Activated gamma-delta T cell (primary cell): ENCODE measurements at places on chromosomes 16 and 17.

DNA sequence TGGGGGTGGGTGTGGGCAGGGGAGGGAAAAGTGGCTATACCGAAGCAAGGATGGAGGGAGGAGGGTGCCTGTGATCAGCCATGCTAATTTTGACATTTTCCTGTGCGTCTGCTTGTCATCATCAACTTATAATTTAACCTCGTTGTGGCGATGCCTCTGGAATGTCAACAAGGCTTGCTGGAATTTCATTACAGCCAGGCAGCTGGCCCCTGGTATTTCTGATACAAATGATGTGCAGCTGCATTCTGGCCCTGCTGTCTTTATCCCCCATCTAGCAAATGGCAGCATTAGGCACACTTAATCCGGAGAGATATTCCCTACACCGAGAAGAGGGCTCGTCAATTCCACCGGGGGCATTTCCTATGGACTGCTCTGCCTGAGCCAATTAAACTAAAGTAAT lies 278.3 kb upstream of the CCL2 start:
- DNase-seq, result no peak

DNA sequence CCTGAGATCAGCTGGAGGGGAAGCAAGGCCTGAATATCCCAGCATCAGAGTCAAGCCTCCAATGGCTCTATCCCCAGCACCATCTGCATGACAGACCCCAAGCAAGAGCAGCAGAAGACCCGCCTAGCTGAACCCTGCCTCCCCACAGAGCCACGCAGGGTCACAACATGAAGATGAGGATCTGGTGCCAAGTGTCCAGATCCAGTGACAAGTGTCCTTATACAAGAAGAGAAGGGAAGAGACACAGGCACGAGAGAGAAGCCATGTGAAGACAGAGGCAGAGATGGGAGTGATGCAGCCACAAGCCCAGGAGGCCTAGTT lies 28.9 kb downstream of the TNFRSF13B start:
- no peak for DNase-seq

DNA sequence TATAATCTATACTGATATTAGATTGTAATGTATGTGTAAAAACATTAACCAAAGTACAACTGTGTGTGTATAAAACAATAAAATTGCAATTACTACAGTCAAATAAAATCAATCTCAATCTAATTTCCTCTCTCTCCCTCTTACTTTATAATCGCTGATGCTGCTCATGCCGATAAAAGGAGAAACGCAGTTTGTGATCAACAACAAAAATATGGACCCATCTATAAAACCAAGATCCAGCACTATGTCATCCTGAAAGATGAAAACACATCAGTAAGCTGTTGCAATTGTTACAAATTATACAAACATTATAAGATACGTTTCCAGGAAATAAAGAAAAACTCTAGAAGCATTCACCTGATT lies 33.5 kb upstream of the ABCA6 start:
- no peak for DNase-seq

DNA sequence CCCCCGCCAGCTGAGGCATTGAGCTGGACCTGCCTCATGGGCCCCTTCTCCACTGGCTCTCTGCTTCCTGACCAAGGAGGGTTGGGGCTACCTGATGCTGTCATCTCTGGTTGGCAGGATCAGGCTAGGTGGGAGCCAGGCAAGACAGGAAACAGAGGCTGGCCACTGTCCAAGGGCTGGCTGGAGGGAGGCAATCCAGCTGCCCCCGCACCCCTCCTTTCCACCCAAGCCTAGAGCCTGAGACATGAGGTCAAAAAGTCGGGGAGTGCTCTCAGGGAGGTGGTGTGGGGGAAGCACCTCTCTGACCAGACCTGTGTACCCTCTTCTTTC lies 14.5 kb downstream of the NGFR start:
- DNase-seq, result no peak

- DNase-seq, result no peak
These were observed 69.6 kb downstream of the N4BP1 start for GRCh38 chr16:48540222-48540900.

DNA sequence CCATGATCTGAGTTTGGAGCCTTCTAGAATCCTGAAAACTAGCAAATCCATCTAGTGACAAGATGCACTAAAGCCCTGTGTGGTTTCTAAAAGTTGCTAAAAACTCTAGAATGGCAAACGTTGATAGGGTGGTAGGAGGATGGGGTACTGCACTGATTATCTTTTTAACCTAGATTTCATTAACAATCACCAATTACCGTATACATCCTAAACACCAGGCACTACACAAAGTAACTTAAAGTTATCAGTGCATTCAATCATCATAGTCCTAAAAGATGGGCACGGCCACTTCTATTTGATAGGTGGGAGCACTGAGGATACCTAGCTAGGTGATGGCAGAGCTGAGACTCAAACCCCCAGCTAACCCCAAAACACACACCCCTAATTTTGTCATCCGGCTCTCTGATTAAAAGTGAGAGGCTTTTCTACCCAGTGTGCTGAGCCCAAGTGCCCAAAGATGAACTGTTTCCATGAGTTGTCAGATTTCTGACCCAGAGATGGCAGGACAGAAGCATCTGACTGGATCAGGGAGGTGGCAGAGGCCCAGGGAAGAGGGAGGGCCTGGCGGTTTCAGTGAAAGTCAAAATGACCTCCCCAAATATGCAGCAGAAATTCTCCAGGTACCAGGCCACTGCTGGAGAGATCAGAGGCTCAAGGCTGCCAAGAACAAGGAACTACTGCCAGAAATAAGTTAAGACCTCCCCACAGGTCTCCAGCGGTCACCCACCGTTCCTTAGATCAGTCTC lies 396.8 kb downstream of the SOX9 start:
- no peak for DNase-seq

DNA sequence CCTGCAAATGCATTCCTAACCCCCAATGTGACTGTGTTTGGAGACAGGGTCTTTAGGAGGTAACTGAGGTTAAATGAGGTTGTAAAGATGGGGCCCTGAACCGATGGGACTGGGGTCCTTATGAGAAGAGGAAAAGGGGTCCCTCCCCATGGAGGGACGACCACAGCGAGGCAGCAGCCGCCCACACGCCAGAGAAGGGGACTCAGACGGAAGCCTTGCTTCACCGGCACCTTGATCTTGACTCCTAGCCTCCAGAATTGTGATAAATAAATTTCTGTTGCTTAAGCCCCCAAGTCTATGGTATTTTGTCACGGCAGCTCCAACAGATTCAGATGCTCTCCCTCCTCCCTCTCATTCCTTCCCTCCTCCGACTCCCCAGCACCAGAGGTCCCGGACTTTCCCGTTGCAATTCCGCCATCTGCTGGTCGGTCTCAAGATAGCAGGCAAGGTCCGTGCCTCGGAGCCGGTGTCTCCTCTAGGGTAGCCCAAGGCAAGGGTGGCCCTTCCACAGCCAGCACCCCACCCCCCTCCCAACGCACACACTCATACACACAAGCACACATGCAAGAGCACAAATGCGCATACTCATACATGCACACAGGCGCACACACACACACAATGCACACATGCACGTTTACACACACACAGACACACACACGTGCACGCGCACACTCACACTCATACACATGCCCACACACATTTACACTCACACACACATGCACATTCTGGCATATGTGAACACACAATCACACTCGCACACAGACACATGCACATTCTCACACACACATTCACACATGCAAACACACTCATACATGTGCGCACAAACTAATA lies 23.1 kb upstream of the C16orf78 start:
- no peak for DNase-seq

- DNase-seq, result no peak
These were observed 5.2 kb downstream of the PERCC1 start for GRCh38 chr16:1435921-1436697.

GRCh38 chr16:48831076-48831722 lies 221.2 kb upstream of the N4BP1 start:
- DNase-seq, result no peak

GRCh38 chr16:2769100-2769529 lies 8.0 kb downstream of the ELOB start:
- no peak for DNase-seq

DNA sequence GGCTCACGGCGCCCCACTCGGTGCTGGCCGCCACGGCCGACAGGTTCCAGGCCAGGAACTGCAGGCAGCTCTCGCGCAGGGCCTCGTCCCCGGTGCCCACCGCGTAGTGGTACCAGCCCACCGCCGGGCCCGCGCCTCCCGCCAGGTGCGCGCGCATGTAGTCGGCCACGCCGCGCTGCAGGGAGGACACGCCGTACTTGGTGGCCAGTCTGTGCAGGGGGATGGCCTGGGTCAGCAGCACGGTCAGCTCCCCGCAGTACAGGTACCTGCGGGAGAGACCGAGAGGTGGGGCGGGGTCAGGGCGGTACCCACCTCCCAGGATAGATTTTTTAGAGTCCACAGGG lies 4.2 kb downstream of the BTBD17 start:
- DNase-seq, result no peak

DNA sequence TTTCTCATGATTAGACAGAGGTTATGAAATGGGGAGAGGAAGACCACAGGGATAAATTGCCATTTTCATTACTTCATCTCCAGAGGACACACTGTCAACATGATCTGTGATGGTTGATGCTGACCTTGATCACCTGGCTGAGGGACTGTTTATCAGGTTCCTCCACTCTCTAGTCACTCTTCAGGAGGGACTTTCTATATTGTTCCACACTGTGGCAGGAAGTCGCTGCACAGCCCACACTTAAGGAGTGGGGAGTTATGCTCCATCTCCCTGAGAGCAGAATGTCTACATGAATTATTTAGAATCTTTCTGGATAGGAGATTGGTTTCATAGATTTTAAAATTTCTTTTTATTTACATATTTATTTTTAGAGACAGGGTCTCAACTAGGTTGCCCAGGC lies 46.7 kb downstream of the CYB5B start:
- no peak for DNase-seq

- no peak for DNase-seq
These were observed at the start of gene CAVIN1 for GRCh38 chr17:42422958-42423712. TSS of gene CAVIN1 (minus strand) at chr17:42423256. CDS start at chr17:42423097, 159 bp downstream.

GRCh38 chr16:15037745-15038144 lies 18.1 kb downstream of the NTAN1 start:
- DNase-seq, result no peak

- DNase-seq, result no peak
These were observed 2.4 kb downstream of the IL4R start for GRCh38 chr16:27316038-27316680.

GRCh38 chr17:78676412-78677302 lies 99.5 kb upstream of the DNAH17 start:
- no peak for DNase-seq

DNA sequence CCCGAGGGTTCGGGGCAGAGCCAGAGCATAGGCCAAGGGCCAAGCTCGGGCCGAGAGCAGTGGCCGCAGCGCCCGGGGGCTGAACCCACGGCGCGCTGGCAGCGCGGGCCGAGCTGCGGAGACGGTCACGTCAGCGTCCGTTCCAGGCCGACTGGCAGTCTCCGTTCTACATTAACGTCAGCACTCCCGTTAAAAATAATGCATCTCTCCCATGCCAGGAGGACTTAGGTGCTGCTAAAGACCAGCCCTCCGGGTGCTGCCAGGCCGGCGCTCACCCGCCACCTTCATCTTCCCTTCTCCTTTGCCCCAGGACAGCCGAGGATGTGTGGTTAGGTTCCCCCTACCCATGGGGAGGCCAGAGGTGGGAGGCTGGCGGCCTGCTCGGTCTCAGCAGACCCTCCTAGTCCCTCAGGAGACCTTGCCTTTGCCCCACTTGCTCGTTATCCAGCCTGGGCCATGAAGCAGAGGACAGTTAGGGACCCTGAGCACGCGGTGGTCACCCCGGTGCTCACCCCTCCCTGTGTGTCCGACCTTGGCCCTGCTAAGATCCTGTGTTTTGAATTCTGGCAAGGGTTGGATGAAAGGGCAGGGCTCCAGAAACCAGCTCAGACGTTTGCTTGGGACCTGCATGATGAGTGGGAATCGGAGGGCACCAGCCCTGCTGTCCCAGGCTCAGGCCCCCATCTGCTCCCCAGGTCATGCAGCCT lies 572 bp downstream of the MPG start:
- DNase-seq, result no peak

DNA sequence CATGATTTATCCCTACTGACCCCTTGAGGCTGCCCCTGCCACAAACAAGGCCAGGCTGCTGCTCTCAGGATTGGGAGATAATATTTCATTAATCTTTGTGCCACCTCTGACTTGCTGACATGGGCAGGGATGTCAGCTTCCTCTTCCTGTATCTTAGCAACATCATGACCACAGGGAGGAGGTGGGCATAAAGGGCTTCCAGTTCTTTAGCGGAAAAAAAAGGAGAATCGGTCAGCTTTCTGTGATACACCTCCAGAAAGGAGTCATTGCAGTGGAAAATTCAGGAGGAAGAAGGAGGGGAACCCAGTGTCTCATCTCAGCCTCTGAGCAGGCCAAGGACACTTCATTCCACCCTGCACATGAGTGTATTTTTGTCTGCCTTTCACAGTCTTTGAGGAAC lies 206.8 kb upstream of the SDK2 start:
- DNase-seq, result no peak

DNA sequence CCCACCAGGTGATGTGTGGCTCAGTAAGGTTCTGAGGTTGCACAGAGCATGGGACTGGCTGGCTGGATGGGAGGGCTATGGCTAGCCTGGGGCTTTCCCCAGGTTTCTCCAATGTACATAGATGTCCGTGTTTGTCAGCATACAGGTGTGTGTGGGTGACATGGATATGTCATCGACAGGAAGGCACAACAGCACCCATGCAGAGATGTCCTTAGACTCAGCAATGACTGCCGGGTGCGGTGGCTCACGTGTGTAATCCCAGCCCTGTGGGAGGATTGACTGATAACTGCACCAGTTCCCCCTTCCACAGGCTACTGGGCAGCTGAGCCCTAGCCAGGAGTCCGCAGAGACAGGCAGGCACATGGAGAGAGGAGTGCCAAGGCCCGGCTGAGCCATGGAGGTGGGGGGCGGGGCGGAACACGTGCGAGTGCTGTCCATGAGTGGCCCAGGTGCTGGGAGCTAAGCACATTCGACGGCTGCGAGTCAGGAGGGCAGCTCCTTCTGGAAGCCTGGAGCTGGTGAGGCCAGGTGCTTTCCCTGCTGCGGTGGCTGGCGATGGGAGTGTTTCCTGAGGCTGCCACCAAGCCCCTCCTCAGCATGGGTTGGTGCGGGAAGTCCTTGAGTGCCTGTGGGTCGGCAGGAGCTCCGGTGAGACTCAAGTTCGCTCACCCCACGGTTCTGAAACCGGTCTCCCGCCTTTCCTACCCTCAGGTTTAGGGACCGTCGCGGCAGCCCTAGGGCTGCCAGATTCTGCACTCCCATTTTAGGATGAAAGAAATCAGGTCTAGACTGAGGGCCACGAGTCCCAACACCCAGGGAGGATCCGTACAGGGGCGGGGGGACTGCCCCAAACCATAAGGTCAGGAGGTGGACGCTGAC lies 858 bp upstream of the ASPSCR1 start:
- DNase-seq, result no peak
